Right lung (tissue), 10 donors: ENCODE measurements at places on chromosomes 3 and 15. TPM values are rescaled to one million over a fixed set of nuclear protein-coding genes. Genes with fewer than 3 reads are reported as not detected.

Gene SLC12A8
- 1.4 TPM for polyA plus RNA-seq

Gene GOLGA8H
- polyA plus RNA-seq = 1.2 TPM

Gene MUC20
- 18.7 TPM for polyA plus RNA-seq

Gene RCN2
- polyA plus RNA-seq = 172 TPM

Gene SLC28A2
- 0.36 TPM for polyA plus RNA-seq

Gene CISH
- 19.0 TPM for polyA plus RNA-seq

DNA sequence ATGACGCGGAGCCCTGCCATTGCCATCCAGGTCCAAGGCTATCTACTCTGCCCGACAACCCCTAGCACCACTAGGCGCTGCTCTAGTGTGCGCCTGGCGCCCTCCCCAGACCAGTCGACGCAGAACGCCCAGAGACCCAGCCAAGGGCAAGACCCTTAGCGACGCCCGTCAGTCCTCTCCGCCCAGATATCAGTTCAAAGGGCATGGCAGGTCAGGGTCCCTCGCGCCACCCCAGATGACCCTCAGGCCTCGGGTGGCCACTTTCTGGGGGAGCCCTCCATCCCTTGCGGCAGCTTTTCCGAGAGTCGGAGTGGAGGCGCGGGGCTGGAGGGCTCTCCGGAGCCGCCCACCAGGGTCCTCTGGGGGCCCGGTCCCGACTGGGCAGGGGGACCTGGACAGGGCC, 371 bp upstream of the CLSTN2 start:
- peak; percentile 18 for DNase-seq

- DNase-seq = no peak
Observed at GRCh38 chr15:55707951-55708350, 35.0 kb downstream of the PRTG start.

DNA sequence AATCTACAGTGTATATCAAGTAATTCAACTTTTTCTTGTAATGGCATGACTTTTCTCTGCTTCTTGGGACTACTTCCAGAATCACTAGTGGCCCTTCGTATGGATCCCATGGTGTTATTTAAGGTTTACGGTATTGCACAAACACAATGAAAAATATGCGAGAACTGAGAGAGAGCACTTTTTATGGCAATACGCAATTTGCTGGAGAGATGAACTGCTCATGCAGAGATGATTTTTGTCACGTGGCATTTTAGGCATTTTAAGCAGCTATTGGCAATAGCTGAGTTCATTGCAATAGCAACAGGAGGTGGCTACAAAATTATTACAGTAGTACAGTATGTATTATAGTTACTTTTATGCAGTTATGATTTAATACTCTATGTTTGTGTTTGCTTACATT, 294.0 kb downstream of the UBE2E2 start:
- DNase-seq = no peak

- DNase-seq = no peak
Observed at GRCh38 chr3:128173849-128174248, 20.6 kb downstream of the EEFSEC start.

DNA sequence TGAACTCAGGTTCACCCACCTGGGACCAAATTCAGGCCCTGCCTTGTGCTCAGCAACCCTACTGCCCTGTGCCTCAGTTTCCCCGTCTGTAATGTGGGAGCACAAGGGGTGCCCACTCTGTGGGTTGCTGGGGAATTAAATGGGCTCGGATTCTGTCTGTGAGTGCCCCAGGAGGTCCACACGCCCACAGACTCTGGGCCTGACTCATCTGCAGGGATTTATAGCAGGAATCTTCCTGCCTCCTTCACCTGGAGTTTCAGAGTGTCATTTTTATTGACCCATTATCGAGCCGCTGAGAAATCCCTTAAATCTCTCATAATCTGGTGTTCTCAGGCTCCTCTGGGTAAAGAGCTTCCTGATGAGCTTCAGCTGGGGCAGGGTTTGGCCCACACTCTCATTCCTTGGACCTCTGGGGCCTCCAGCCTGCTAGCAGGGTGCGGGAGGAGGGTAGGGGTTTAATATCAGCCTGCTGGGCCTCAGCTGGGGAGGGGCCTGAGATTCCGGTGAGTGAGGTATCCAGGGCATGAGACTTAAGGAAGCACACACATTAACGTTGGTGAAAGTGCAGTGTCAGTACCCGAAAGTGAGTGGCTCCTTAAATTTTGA, 16.4 kb downstream of the C3orf18 start:
- DNase-seq = no peak

GRCh38 chr15:51046016-51046415, 48.7 kb downstream of the TNFAIP8L3 start:
- no peak for DNase-seq

DNA sequence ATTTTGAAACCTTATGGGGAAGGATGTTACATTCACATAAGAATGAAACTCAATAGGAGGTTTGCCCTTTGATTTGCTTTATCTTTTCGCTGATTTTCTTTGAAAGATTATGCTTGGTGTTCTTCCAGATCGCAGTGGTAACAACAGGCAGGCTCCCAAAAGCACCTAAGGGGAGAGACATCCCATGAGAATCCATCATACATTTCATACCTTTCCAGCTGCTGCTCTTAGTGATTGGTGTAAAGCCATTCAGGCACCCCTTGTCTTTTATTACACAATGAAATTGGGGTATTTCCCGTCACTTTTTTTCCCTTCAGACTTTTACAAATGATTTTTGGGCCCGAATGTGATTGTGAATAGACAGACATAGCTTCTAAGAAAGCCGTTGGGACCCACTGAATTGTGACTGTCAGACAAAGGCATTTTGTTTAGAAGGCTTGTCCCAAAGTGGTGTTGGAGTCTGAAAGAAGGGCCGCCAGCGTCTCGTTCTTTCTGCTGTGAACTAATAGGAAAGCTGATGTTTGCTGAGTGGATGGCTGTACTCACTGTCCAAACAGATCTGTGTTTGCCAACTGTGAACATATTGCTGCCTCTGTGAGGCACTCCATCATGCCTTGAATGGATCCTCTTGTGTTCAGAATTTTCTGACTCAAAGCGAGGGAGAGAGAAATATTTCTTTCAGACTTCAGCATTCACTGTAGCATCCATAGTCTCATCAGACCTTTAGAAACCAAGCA, 164.3 kb downstream of the FNDC3B start:
- DNase-seq = no peak

GRCh38 chr15:60590935-60591495, 112.1 kb upstream of the ICE2 start:
- DNase-seq = no peak
